ENCODE measurements at places on chromosomes 5 and 9.

GRCh38 chr5:35160486-35161116 is 69.7 kb downstream of the PRLR start:
- H3K4me3 ChIP-seq: no peak overlapping the region
- H3K27ac ChIP-seq: no peak overlapping the region

DNA sequence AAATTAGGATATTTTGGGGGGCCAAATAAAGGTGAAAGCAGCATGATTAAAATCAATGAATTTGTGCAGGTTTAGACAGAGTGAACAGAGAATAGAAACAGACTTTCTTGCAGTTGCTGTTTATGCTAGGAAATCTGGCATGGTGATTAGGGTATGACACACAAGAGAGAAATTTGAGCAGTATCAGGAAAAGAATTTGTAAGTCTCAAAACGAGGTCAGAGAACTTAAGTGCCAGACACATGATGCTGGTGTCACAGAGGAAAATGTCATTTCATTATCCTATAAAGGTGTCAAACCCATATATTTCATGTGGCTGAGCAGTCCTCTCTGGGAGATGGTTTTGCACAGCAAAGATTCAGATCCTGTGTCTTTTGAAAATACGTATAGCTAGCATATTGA is 15.7 kb downstream of the LVRN start:
- no peaks in the 10 kb centered on the region for H3K4me1 ChIP-seq
- DNase-seq: no peak
- H3K27ac ChIP-seq: no peak overlapping the region
- H3K4me3 ChIP-seq: no peak overlapping the region
- no peaks in the 10 kb centered on the region for H3K36me3 ChIP-seq

DNA sequence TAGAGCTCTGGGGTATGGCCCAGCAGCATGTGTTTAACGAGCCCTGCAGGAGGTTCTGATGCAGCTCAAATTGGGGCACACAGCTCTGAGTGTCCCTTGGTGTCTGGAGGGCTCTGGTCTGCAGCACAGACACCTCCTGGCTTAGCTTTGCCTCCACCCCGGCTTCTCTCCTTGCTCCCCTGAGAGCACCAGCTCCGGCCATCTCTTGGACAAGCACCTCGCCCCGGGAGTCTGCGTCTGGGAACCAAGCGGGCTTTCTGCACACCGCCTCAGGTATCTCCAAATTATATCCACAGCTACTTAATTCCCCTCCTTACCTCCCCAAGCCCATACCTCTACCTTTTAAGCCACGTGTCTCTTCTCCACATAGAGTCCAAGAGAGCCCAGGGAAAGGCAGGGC is 83.7 kb upstream of the IRX4 start:
- peaks cover 3% of the 10 kb centered on the region for H3K4me1 ChIP-seq
- no peak overlapping the region for H3K4me3 ChIP-seq
- H3K27me3 ChIP-seq: no peaks in the 10 kb centered on the region
- H3K36me3 ChIP-seq: no peaks in the 10 kb centered on the region
- no peak overlapping the region for H3K27ac ChIP-seq

GRCh38 chr5:96651047-96651446 is 11.1 kb upstream of the CAST start:
- H3K4me3 ChIP-seq: no peak overlapping the region
- no peaks in the 10 kb centered on the region for H3K27me3 ChIP-seq
- no peaks in the 10 kb centered on the region for H3K36me3 ChIP-seq
- no peak for DNase-seq

GRCh38 chr9:89008055-89008743 is 16.9 kb downstream of the S1PR3 start:
- no peaks in the 10 kb centered on the region for H3K4me1 ChIP-seq
- no peak for DNase-seq
- H3K27me3 ChIP-seq: no peaks in the 10 kb centered on the region
- H3K36me3 ChIP-seq: peaks cover 99% of the 10 kb centered on the region

GRCh38 chr5:9661316-9662015 is 31.3 kb upstream of the TAS2R1 start:
- no peak overlapping the region for H3K4me3 ChIP-seq
- H3K27me3 ChIP-seq: no peaks in the 10 kb centered on the region
- no peaks in the 10 kb centered on the region for H3K36me3 ChIP-seq
- no peaks in the 10 kb centered on the region for H3K4me1 ChIP-seq
- H3K27ac ChIP-seq: no peak overlapping the region

DNA sequence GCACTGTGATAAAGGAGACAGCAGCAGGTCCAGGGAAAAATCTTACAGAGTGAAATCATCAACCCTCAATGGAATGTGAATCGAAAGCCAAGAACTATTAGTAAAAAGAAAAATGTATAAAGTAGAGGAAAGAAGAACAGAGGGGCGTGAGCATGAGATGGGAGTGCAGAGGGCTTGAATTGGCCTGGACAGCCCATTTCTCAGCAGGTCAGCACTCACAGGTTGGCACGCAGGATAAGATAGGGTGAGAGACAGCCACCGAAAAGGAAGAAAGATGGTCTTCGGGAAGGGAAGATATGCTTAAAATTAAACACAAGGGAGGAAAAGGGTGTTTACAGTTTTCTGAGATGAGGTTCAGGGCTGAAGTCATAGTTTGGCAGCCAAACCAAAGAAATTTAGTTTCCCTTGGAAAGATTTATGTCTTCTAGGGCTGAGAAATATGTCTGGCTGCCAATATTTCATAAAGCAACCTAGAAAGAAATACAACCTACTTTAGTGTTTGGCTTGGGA is 524.7 kb downstream of the SPATA31D1 start:
- H3K36me3 ChIP-seq: no peaks in the 10 kb centered on the region
- H3K4me1 ChIP-seq: no peaks in the 10 kb centered on the region
- no peak for DNase-seq
- no peak overlapping the region for H3K27ac ChIP-seq
- no peaks in the 10 kb centered on the region for H3K27me3 ChIP-seq

DNA sequence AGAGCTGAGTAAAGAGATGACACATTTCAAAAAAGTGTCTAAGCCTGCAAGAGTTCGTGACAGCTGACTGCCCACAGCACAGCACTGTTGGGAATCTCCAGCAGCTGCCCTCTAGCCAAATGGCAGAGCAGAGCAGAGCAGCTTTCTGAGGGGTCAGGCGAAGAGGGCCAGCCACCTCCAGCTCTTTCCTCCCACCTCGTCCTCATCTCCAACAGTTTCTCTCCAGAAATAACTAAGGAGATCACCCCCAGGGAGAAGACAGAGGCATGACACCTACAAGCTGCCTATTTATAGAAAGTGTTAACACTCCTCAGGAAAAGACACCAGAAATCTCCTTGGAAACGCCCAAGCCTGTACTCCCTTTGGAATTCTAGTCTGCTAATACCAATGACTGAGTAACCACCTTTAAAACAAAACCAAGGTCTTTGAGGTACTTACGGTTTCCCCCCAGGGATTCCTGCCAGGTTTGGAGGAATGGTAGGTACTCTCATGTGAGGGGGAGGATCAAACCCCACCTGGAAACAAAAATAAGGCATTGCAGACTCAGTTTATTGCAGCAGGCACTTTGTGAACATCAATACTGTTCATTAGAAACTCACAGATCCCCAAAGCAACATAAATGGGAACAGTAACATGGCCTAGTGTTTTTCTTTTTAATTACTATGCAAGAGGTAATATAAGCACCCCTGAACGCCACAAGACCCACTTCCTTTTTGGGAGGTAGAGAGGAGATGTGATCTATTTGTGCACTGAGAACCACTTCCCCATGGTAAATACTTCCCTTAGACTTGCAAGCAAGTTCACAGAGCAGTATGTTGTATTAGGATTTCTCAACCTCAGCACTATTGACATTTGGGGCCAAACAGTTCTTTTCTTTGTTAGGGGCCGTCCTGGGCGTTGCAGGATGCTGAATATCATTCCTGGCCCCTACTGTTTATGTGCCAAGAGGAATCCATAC is 79.3 kb downstream of the TLE1 start:
- H3K36me3 ChIP-seq: peaks cover 64% of the 10 kb centered on the region
- H3K4me1 ChIP-seq: peaks cover 12% of the 10 kb centered on the region
- peak overlapping the region; percentile 52 for H3K27ac ChIP-seq
- no peak for DNase-seq

- peak overlapping the region; percentile 53 for H3K4me3 ChIP-seq
- DNase-seq: no peak
- H3K36me3 ChIP-seq: peaks cover 10% of the 10 kb centered on the region
- no peak overlapping the region for H3K27ac ChIP-seq
- peaks cover 17% of the 10 kb centered on the region for H3K4me1 ChIP-seq
These were observed 1.1 kb downstream of the ATPSCKMT start for GRCh38 chr5:10248378-10249260.

DNA sequence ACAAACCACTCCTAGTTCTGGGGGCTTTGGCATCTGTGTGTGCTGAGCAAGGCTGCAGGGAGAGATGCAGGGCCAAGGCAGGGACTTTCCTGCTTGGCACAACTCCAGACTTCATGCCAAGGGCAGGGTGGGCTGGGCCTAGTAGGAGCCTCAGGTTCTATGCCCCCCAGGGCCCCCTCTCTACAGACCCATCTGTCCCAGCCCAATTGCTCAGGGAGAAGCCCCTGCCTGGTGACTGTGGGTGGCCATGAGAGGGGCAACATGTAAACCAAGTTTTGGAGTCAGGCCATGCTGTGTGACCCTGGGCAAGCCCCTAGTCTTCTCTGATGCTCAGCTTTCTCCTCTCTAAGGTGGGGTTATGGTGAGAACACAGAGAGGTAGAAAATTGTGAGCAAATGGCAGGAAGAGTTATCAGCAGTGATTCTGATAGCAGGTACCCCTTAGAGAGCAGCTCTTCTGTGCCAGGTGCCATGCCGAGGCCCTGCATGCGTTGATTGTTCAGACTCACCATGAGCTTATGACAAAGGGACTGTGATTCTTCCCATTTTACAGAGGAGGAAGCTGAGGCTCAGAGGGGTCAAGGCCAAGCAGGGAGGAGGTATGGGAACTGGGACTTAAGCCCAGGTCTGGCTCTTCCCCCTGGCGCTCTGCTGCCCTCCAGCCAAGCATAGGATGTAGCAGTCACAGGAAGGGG is 5.2 kb downstream of the OLFML2A start:
- no peaks in the 10 kb centered on the region for H3K36me3 ChIP-seq
- DNase-seq: no peak
- no peak overlapping the region for H3K27ac ChIP-seq
- no peak overlapping the region for H3K4me3 ChIP-seq
- H3K4me1 ChIP-seq: peaks cover 15% of the 10 kb centered on the region
